ENCODE measurements at places on chromosomes 11 and 22.
A peak's percentile ranks its signal among the peaks of the same experiment; 100 is the strongest.

GRCh38 chr11:16778286-16778685, 39.8 kb downstream of the C11orf58 start:
- no peak for DNase-seq

GRCh38 chr11:68322052-68322430, 9.7 kb downstream of the LRP5 start:
- DNase-seq = no peak

GRCh38 chr11:12552692-12553091, 121.5 kb upstream of the TEAD1 start:
- peak; percentile 16 for DNase-seq

GRCh38 chr11:77402218-77402556, 71.7 kb downstream of the PAK1 start:
- DNase-seq = no peak

- DNase-seq = no peak
These were observed 380.0 kb upstream of the CCDC90B start for GRCh38 chr11:83666149-83666548.

GRCh38 chr11:114162719-114163123, 103.2 kb downstream of the ZBTB16 start:
- peak; percentile 99 for DNase-seq

- DNase-seq = no peak
These were observed 437 bp downstream of the KIAA0930 start for GRCh38 chr22:45240104-45240809.

DNA sequence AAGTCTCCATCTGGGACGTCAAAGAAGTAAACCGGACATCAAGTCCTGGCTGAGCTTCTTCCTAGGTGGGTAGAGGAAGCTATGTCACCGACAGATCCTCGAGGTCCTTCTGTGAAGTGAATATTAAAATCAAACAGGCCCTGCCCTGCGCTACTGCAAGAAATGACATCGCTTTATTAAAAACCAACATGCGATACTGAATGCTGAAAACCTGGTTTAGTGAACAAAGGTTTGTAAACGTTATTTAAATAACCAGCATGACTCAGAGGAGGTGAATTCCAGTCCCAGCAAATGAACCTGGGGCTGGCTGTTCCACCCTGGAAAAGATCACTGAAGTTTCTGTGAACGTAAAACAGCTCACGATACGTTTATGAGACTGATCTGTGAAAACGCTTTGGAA, 645 bp downstream of the RTCB start:
- DNase-seq = peak; percentile 72

- DNase-seq = peak; percentile 87
These were observed 21.0 kb downstream of the C22orf31 start for GRCh38 chr22:29040385-29041275.

GRCh38 chr11:8729837-8730696, 47.5 kb downstream of the RPL27A start:
- no peak for DNase-seq

- DNase-seq = no peak
These were observed 27.4 kb downstream of the APOL1 start for GRCh38 chr22:36280379-36280778.

DNA sequence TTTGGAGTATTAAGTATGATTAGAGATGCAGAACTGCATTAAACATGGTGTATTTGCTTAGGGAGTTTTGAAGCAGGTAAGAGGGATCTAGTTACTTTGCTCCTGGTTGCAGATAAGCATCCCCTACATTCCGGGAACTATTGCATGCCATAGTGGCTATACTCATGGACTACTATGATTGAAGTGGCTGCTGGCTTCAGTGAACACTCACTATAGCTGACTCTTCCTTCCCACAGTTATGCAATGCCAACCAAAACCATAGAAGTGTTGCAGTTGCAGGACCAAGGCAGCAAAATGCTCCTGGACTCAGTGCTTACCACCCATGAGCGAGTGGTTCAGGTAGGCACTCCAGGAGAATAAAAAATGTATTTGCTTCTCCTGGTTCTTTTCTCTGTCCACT, 17.0 kb downstream of the COA4 start:
- peak; percentile 75 for DNase-seq

DNA sequence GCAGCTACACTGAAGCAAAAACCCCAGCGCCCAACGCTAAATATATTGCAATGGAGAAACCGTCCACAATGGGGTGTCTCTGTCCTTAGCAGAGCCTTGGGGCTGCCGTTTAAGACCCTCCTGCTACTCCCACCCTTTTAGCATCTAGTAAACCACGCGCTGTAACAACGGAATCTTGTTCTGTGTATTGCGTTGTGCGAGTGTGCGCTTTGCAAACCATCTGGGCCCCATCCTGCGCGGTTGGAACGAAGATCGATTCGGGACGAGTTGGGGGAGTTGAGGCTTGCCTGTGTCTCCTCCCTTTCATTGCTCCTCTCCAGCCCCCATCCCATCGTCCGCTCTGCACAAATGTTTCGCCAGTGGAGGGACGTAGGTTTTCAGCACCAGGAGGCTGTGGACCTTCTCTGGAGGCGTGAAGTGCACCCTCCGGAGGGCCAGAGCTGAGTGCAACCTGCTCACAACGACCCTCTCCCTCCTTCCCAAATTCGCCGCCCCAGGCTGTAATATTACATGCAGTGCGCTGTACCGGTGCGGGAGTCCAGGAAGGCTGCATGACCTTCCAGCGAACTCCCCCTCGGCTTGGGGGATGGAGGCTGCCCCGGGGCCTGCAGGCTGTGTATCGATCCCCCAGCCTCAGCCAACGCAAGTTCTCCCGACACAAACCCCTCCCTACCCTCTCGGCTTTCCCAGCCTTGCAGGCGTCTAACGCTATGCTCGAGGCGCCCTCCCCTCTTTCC, 1.6 kb upstream of the KMT2A start:
- DNase-seq = no peak

- no peak for DNase-seq
These were observed 27.3 kb downstream of the FCHSD2 start for GRCh38 chr11:73114835-73115220.

DNA sequence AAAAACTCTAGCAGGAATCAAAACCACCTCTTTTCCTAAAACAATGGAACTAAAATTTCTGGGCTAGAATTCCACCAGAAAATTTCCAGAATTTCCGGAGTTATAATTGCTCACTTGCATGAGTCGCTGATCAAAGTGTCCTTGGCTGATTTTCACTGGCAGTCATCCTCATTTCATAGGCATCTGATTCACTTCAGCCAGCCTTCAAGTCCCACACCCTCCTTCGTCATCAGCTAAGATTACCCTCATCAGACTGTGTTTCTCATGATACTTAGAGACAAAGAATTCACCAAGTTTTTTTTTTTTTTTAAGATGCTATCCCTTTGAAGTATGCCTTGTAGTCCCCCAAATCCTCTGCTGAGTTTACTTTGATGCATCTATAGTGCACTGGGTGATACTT, 71.5 kb upstream of the RAB38 start:
- peak; percentile 88 for DNase-seq

- DNase-seq = no peak
These were observed 15.4 kb downstream of the MORC2 start for GRCh38 chr22:30953206-30953605.

GRCh38 chr11:134312807-134313206, 19.0 kb upstream of the GLB1L2 start:
- no peak for DNase-seq

DNA sequence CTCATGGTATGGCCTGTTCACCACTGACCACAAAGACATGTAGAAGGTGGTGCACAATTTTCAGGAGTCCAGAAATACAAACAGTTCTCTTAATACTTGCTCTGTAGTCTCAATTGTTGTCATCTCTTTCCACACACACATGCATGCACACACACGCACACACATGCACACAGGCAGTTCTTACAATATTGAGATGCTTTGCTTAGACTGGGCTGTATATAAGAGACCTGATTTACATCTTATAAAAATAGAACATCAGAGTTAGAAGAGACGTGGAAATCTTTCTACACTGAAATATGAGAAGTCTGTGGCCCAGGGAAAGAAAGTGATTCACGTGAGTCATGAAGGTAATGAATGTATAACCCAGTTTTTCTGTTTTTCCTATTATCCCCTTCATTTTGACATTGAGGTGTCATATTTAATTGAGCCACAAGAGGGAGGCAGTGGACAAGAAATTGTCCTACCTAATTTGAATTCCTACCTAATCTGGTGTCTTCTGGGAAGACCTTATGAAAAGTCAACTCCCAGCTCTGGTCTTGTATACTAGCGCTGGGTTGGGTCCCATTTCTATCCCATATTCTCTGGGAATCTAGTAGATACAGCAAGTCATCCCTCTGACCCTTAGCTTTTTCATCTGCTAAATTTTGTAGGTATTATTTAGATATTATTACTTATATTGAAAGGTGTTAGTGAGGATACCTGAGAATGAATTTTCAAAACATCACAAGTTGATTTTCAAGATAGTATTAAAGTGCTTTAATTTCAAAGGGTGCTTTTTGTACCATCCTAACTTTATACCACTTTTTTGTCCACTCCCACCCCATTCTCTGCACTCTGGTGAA, 14.9 kb upstream of the MS4A4A start:
- peak; percentile 41 for DNase-seq

DNA sequence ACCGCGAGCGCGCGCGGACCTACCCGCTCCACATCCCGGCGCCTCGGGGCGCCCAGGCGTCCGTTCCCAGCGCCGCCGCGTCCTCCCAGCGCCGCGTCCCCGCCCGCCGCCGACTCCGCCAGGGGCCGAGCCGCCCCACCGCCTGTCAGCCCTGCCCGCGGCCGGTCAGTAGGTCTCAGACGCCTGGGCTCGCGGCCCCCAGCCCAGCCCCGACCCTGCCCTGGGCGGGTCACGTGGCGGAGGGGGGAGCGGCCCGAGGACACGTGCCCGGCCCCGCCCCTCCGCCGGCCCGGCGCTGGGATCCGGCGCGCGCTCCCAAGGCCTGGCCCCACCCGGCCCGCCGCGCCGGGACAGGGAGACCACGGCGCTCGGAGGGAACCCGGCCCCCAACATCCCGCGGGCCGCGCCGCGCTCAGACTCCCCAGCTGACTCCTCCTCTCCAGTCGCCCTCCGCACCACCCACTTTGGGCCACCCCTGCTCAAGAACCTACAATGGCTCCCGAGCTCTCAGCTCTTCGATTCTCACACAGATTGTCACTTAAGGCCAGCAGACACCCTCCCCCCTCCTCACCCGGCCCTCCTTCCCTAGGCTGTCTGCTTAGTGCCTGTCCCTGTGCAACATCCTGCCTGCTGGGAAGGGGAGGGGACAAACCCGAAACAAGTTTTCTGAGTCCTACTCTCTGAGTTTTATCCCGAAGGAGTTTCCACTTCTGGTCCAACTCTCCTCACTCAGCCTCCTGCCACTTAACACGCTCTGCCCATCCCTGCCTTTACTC, at the start of gene RAB3IL1:
TSS of gene RAB3IL1 (minus strand) at position 233 of the 776 bp plus-strand sequence. CDS start at position 34, 199 bp downstream.
- no peak for DNase-seq

- DNase-seq = no peak
These were observed 52.6 kb downstream of the SPECC1L start for GRCh38 chr22:24323233-24323632.

DNA sequence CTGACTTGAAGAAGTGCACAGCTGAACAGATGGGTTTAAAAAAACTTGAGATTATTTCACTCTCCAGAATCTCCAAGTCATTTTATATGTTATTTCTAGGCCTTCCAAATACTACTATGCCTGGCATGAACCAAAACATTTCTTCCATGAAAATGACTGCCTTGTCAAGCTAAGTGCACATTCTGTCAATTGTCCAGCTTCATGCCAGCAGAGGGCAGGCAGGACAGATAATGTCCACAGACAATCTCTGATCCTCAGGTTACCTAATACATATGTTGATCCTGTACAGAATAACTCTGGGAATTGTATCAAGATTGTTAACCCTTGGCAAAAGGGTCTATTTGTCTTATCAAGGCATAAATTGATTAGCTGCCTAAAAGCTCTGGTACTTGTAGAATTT, 229.5 kb downstream of the AASDHPPT start:
- peak; percentile 31 for DNase-seq

DNA sequence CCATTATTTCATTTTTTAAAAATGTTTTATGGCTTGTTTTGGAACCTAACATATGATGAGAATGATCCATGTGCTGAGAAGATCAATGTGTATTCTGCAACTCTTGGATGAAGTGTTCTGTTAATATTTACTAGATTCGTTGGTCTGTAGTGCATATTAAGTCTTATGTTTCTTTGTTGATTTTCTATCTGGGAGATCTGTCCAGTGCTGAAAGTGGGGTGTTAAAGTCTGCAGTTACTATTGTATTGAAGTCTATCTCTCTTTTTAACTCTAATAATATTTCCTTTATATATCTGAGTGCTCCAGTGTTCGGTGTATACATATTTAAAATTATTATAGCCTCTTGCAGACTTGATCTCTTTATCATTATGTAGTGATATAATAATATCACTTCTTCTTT, 11.9 kb downstream of the PATE3 start:
- no peak for DNase-seq

DNA sequence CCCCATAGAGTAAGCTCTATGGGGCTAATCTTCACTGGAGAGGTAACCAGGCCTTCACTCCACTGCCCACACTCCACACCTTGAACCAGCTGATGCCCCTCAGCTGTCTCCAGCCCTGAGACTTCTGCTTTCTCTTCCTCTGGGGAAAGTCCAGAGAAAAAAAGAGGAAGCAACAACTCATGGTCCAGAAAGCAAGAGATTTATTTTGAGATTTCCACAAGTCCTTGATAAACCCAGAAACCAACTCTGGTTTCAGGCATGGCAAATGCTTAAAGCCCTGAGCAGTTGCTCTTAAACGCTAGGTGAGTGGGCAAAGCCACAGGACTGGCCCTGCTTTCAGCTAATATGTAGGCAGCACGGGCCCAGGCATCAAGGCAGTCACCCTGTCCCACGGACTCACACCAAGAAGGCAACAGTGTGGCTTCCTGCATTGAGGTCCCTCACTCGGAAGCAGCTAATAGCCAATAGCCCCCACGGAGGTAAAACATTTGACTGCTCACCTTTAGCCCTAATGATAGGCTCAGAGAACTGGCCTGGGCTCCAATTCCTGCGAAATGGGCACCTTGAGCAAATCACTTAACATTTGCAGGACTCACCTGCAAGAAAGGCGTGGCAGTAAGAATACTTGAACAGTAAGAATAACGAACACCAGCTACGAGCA, 4.3 kb downstream of the CYB561A3 start:
- DNase-seq = no peak

DNA sequence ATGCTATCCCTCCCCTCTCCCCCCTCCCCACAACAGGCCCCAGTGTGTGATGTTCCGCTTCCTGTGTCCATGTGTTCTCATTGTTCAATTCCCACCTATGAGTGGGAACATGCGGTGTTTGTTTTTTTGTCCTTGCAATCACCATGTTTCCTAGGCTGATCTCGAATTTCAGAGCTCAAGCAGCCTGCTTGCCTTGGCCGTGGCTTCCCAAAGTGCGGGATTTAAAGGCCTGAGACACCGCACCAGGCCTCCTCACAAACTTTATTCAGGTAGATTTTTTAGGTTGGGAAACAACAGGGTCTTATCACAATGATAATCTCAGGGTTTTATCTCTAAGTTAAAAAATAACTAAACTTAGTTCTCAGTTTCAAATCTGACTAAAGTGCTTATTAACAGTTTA, 125.4 kb downstream of the LUZP2 start:
- DNase-seq = no peak

DNA sequence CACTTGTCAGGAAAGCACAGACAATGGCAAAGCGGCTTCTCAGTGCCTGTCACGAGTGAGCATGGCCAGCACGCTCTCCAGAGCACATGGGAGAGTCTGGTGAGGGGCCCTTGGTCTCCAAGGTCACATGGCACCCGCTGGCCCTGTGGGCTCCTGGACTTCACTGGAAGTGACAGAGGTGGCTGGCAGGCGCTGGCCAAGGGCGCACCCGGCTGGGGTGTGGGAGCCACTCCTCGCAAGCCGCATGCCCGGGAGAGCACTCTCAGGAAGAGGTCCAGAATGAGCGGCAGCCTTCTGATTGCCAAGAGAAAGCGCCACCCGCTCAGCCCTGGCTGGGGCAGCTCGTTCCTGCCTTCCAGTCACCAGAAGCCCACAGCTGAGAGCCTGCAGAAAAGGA, 17.1 kb upstream of the MOB2 start:
- no peak for DNase-seq
